ENCODE measurements at places on chromosomes 5 and 9.

GRCh38 chr5:173307695-173308094 is 20.5 kb downstream of the STC2 start:
- DNase-seq = no peak

DNA sequence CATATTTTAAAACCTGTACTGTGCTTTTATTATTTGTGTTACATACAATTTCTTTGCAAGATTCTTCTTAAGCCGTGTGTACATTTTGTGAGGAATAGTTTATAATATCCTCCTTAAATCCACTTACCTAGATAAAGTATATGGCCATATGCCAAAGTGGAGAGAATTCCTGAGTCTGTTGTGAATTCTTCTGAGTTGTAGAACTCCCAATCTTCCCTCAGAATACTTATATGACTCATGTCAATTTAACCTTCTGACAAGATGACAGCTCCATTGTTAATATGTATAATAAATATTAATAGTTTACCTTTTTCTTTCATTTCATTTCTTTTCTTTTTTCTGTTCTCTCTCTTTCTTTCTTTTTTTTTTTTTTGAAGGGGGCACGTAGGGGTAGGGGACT is 6.0 kb upstream of the RICTOR start:
- DNase-seq = no peak

GRCh38 chr9:78209127-78209526 is 26.7 kb upstream of the CEP78 start:
- no peak for DNase-seq

DNA sequence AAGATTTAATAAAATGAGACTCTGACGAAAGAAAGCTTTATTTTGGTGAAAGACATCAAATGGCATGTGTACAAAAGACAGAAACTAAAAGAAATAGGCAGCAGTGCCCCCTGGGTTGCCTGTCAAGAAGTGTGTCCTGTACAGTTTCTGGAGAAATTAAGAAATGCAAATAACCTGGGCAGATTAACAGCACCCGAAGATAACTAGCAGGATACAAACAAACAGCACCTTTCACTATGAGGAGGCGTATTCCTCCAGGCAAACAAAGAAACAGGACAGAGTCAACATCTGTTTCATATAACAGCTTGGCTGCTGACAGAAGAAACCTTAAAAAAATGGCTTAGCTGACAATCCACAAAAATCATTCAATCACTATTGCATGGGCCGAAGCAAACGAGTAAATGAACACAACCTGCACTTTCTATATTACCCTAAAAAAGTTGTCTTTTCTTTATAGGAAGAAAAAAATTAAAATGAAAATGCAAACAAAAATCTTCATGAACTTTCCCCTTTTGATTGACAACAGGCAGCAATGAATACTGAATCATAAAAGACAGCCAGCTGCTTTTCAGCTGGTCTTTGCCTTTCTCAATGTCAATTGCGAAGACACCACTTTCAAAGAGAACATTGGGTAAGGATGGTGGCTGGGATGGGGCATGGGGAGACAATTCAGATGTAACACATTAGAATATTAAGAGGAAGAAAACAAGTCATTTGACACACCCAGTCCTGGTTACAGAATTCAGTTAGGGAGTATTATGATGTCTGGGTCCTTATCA is 162.1 kb downstream of the ARL15 start:
- DNase-seq = no peak

GRCh38 chr9:80440724-80441123 is 869.0 kb downstream of the TLE4 start:
- DNase-seq = no peak

- DNase-seq = no peak
These were observed 3.1 kb downstream of the IRX4 start for GRCh38 chr5:1879292-1880263.

- no peak for DNase-seq
These were observed 61.8 kb downstream of the SMIM15 start for GRCh38 chr5:61100437-61100836.

DNA sequence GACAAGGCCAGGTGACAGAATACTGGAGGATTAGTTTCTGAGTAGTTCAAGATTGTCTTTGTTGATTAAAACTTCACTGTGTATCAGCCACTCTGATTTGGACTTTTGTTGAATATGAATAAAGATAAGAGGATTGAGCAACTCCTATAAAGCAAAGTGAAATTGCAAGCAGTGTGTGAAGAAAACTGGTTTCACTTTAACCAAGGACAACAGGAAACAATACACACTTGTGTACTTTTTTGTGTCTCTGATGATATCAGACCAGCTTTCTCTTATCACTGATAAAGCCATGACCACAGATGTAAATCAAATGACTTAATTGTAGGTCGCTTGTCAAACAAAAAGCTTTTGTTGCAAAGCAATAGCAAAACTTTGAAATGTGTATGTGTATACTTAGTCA is 268.6 kb downstream of the FER start:
- no peak for DNase-seq

GRCh38 chr5:127216143-127216542 is 74.5 kb upstream of the MEGF10 start:
- no peak for DNase-seq

DNA sequence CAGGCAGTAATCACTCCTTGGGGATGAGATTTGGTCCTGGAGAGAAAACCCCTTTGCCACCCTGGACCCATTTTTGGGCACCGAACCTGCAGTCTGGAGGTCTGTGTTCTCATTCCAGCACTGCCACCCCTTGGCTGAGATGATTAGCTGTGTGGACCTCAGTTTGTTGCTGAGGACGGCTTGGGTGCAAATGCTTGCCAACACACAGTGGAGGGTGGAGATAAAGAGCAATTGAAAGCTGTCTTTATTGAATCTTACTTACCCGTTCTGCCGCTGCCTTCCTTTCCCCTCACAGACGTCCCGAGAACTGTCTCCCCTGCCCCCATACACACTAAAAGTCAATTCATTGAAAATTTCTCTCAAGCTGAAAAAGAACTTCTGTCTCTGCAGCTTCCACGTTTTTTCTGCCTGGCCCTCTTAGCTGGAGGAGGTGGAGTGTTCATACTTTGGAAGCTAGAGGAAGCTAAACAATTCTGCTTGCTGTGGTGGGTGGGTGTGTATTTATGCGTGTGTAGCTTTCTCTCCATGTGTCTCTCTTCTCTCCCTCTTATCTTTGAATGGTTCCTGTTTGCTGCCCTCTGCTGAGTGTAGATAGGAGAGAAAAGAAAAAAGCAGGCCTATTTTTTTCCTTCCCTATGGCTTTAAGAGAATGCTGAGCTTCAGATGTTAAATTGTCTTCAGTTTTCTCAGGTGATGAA is 6.6 kb downstream of the GALNT10 start:
- no peak for DNase-seq

DNA sequence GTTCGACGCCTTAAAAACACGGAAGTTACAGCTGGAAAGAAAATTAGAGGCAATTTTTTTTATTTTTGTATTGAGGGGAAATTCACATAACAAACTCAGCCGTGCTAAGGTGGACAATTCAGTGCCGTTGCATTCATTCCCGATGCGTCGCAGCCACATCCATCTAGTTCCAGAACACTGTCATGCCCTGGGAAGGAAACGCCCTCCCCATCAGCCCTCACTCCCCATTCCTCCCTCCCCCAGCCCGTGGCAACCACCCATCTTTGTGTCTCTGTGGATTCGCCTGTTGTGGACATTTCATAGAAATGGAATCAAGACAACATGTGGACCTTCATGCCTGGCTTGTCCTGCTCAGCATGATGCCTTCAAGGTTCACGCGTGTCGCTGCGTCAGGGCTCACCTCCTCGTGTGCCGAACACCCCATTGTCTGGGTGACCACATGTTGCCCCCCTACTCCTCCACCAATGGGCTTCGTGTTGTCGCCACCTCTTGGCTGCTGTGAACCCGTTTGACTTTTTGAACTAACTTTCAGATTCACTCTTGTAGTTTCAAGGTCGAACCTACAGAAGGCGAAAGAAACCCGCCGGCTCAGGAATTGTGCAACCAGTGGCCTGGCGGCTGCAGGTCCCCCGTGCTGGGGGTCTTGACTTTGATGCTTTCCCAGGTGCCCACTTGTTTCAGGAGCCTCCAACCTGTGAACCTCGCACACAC is 17.4 kb upstream of the CAMSAP1 start:
- DNase-seq = no peak

DNA sequence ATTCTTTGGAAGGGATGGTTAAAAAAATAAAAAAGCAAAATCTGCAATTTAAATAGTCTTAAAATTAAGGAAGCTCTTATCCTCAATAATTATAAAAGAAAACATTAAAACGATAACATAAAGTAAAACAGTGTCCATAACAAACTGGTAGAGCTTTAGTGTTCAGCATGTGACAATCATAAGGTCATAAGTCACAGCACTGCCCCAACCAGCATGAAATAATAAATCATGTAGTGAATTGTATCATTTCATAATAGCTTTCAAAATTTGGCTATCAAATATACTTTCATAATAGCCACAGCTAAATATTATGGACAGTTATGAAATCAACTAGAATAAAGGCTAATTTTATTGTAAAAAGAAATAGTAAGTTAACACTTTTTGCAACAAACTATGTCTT is 10.0 kb downstream of the NR3C1 start:
- no peak for DNase-seq

DNA sequence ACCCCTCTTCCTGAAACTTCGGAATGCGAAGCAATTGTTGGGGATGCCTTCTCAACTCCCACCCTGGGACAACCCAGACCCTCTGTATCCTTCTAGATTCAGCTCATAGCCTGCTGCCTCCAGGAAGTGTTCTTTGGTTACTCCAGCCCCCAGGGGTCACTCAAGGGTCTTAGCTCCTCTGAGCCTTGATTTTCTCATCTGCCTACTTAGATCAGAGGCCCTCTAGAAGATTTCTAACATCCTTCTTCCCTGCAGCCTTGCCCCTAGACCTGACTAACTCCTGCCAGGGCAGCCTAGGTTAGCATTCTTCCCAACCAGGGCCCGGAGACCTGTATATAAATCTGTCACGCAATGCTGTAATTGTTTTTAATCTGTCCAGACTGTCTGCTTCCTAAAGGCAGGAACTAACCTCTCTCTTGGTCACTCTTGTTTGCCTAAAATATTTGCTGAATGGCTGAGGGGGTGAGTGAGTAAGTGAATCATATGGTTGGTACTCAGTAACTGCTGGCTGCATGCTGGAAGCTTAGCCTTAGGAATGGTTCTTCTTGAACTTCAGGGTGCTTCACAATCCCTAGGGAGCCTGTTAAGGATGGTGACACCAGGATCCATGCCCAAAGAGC is 8.2 kb downstream of the GALNT10 start:
- no peak for DNase-seq

DNA sequence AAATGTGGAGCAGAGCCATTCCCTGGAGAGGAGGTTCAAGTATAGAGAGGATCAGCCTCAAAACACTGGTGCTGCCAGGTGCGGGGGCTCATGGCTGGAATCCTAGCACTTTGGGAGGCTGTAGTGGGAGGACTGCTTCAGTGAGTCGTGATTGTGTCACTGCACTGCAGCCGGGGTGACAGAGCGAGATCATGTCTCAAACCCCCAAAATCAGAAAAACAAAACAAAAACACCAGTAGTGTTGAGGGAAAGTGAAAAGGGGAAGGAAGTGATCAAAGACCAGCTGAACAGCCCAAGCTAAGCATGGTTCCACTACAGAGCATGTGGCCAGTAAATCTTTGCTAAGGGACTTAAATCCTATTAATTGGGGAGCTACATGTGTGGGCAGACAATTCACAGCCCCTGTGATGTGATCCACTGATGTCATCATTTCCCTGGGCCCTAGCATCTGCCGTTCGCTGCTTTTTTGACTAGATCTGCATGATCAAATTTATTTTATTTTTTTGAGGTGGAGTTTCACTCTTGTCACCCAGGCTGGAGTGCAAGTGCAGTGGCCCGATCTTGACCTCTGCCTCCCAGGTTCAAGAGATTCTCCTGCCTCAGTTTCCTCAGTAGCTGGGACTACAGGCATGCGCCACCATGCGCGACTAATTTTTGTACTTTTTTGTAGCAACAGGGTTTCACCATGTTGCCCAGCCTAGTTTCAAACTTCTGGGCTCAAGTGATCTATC is 2.7 kb upstream of the PCBD2 start:
- no peak for DNase-seq

GRCh38 chr5:40991168-40991980 is 79.8 kb downstream of the MROH2B start:
- no peak for DNase-seq

DNA sequence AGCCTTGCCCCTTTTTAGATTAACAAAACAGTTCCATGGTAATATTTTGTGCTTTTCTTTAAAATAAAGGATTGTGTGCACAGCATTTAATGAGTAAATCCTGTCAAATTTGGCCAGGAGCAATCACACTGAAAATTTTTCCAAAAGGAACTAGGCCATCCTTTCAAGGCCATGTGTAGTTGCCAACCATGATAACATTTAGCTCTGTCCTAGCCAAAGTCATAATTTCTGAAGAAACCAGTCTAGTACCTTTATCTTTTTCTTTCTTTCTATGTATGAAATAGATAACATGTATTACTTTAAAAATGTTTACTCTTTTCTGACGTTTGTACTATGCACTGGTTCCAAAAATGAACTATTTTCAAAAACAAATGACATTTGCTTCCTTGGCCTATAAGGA is 143.7 kb downstream of the PBX3 start:
- DNase-seq = no peak

DNA sequence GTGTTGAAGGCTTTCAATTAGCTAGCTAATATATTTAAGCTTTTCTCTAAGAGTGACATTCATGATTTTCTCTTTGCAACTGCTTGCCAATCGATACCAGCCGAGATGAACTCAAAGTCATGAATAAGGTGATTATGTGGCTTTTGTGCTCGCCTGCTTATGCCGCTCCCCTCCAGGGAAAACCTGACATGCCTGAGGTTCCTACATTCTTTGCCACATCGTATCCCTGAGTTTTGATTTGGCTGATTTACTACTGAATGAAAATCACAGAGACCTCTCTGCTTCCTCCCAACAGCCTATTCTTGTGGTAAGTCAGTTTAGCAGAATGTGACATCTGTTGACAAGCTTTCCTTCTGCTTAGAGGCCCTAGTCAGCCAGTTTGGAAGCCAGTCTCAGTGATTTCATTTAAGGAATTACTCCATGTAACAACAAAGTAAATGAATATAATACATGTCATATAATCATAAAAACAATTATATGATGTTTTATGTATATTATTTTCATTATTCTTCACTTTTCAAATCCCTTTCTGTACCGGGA is 513.4 kb downstream of the CSNK1G3 start:
- no peak for DNase-seq

DNA sequence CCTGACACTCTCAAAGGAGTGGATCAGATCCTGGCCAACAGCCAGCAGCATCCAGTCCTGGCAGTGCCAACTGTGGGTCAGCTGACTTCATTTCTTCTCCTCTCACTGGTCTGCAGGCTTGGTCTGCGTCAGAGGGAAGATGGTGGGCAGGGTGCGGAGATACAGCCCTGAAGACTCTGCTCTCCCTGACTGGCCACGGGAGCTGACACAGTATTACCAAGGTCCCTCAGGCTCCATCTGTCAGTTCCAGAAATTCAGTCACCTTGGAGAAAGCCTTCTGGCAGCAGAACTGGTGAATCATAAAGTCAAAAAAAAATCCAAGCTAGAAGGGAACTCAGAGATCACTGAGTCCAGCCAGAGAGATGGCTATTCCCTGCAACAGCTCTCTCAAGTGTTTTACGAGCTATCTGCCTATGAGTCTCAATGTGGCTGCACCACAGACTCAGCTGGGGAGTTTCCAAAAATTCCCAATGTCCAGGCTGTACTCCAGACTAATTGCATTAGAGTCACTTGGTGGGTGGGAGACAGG is 27.9 kb downstream of the C1QTNF2 start:
- no peak for DNase-seq

GRCh38 chr5:125179612-125180011 is 433.2 kb upstream of the ZNF608 start:
- DNase-seq = no peak

Data from stimulated activated CD8-positive, alpha-beta memory T cell treated with anti-CD3 and anti-CD28 coated beads, Interleukin-7, amount 100 ng/mL, for 24 hours (primary cell).